ENCODE measurements at places on chromosomes 5 and 9.

DNA sequence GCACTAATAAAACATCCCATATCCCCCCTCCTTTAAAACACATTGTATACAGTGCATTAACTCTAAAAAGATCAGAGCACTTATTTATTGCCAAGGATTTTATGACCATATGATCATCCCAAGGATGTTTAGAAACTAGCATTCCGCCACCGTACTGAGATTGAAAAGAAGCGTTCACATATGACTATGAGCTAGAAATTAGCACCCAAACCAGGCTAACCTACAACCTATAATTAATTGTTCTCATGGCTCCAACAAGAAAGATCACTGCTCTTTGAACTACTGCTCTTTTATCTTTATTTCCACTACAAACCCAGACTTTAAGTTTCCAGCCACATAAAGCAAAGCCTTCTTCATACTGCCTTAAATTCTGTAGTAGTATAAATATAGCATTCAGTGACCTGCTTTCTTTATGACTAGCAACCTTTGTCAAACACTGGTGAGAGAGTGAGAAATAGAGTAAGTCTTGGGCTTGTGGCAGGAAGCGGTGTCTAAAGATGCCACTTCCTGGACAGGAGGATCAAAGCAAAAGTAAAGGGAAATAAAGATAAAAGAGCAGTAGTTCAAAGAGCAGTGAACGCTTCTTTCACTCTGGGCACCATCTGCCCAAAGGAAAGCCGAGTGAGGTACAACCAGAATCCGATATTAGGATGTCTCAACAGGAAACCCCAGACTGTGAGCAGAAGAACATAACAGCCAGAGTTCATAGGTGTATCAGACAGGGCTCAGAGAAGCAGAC lies 151.1 kb upstream of the ERCC6L2 start:
- DNase-seq: peak; percentile 62

- peak; percentile 84 for DNase-seq
These were observed 398 bp downstream of the RAPGEF6 start for GRCh38 chr5:131634666-131634995.

GRCh38 chr5:8576178-8576577 lies 707.2 kb downstream of the MTRR start:
- DNase-seq: no peak

GRCh38 chr5:40355846-40356245 lies 323.9 kb upstream of the PTGER4 start:
- DNase-seq: no peak

- DNase-seq: no peak
These were observed 62.6 kb downstream of the SUSD1 start for GRCh38 chr9:112112519-112112918.

GRCh38 chr5:31270396-31270795 lies 76.9 kb downstream of the CDH6 start:
- DNase-seq: no peak

- no peak for DNase-seq
These were observed 8.4 kb upstream of the PHYHD1 start for GRCh38 chr9:128912270-128912853.

DNA sequence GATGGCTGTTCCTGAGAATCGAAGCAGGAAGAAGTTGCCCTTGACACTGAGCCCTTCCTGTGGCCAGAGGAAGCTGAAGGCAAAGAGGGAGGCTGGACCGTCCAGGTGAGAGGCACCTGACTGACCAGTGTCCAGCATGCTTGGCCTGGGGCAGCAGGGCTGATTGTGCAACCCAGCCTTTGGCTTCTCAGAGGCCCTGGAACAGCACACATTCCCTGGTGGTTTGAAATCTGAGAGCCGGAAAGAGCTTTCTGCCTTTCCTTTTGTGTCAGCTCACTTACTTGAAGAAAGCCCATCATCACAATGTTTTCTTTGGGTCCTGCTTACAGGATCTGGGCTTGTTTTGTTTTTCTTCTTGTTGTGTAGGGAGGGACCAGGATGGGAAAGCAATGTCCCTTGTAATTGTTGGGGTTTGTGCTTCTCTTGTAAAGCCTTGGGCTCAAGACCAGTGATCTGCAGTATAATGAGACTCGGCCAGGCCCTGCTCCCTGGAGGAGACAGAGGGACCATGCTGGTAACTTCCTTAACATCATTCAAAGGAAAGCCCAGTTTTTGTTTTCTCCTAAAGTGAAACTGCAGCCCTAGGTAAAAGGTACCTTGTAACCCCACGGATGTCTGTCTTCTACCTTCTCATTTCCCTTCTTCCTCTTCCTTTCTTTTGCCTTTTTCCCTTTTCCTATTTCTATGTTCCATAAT lies 213.7 kb downstream of the NXNL2 start:
- no peak for DNase-seq

DNA sequence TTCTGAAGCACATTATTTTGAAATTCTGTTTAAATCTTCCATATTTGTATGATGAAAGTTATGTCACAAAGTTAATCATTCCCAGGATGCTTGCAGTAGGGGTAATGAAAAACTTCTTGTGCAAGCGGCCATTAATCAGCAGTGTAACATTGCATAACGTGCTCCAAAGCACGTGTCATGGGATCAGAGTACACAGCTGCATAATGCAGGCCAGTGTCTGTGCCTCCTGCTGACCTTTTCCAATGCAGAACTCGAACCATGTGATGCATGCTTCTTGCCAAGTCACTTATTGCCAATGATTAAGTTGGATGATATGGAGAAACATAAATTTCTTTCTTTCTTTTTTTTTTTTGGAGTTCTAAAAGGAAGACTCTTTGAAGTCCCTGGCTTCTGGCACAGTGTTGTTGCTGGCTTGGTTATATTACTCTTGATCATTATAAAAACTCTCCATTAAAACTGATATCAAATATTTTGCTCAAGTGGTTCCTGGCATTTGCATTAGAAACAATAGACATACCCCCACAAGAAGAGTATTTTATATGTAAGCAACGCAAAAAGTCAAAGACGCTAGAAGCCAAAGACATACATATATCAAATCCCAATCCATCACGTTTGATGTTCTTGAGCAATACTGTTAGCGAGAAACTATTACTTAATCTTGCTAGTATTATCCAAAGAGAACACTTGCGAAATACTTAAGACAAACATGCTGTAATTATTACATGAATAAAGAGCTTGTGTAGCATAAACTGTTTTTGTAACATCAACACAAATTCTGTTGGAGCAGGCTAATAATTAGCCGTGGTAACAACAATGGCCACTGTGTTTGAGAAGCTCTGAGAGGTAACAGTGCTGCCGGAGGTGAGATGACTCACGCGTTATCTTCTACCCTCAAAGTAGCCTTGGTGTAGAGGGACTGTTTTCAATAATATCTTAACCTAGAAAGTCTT lies 164.2 kb downstream of the AUH start:
- DNase-seq: no peak

- DNase-seq: no peak
These were observed 4.5 kb upstream of the OTP start for GRCh38 chr5:77642738-77643653.

DNA sequence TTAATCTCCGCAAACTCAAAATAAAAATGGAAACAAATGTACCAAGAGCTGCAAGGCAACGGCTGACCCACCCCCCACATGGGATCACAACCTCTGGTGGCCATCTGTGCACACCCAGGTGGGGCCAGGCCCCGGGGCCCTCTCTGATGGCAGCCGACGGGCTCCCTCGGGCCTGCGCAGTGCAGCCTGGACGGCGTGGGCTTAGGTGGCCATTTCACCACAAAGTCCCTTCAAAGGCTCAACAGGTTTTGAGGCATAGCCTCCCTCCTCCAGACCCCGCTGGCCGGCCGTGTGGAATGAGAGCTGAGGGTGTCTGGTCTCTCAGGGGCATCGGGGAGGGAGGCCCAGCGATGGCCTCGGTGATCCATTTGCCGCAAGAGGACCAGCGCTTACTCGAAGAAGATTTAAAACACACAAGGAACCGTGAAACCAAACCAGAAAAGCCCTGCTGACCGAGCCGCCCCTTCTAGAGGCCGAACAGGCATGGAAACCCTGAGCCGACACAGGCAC lies 42.7 kb upstream of the CEP72 start:
- peak; percentile 22 for DNase-seq

GRCh38 chr5:114999176-114999575 lies 170.5 kb downstream of the TRIM36 start:
- DNase-seq: no peak

Data from activated CD8-positive, alpha-beta memory T cell treated with anti-CD3 and anti-CD28 coated beads, Interleukin-2, amount 50 U/mL, for 48 hours (primary cell).